ENCODE measurements at places on chromosomes 4 and X.

GRCh38 chr4:81040012-81040659 lies 9.6 kb downstream of the BMP3 start:
- no peak for DNase-seq

GRCh38 chr4:76998251-76998901 lies 48.8 kb downstream of the SEPTIN11 start:
- DNase-seq = no peak

- DNase-seq = no peak
Measured at GRCh38 chrX:85243761-85244449, at the start of the genes SATL1 and ZNF711. Gene SATL1, minus strand, starts transcription at chrX:85243779. Its CDS starts 134,811 bp downstream, at chrX:85108968. Gene ZNF711, plus strand, starts transcription at chrX:85243991. Its CDS starts 3,582 bp downstream, at chrX:85247573.

DNA sequence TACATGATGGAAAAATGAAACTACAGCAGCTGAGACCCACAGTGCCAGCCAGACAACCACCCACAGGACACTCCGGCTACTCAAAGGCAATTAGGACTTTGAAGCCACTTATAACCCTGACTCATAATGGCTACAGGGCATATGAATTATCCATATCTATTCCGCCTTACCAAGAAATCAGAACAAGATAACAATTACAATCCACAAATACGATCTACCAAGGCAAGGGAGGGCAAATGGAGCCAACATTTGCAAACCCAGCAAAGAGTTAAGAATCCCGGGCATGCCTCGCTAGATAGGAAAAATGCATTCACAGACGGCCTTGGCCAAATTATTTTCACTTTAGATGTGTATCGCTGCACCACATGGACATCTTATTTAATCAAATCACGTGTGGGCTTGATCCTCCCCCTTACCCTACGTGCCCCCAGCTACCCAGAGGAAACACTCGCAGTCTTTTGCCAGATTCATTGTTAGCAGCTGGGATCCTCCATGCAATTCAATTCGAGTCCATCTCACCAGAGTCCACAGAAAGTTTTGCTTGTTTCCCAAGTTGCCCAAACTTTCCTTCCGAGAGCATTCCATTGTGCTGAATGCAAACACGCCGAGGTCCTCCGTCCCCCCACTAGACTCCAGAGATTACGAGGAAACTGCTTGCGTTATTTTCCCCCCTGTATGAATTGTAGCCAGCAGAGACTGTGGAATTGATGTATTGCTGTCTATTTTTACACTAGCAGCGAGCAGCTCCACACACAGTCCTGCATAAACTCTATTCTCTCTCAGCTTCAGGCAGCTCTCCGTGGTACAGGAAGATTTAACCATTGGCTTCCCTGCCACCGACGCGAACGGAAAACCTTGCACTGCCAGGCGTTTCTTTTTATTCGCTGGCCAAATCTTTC lies 1.2 kb downstream of the PPARGC1A start:
- no peak for DNase-seq

DNA sequence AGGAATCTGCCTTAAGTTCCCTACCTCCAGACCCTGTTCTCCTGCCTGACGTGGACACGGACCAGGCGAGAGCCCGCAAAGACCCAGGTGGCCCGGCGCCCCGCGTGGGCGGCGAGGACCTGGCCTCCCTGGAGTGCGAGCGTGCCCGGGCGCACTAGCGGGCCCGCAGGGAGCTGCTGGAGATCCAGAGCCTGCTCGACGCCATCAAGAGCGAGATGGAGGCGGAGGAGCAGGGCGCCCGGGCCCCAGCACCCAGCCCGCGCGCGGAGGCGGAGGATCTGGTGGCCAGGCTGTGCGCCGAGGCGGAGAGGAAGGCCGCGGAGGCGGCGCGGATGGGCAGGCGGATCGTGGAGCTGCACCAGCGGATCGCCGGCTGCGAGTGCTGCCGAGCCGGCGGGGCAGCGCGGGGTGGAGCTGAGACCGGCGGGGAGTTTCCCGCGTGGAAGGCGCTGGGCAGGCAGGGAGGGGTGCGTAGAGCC lies 18.2 kb downstream of the MRFAP1 start:
- peak; percentile 28 for DNase-seq

DNA sequence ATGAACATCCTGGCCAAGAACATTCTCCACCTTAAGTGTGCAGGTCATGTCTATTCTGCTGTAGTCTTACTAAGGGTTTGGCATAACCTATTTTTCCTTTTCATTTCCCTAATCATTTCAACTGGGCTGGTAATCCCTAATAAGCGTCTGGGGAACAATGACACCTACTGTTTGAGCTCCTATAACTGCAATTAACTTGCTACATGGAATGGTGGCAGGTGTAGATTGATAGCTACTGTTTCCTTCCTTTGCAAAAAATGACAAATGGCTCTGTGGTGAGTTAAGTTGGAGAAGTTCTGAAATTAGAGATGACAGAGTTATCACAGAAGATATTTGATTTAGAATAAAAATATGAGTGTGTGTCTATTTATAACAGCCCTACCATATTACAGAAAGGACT lies 104.5 kb upstream of the NAP1L5 start:
- no peak for DNase-seq

- DNase-seq = no peak
Measured at GRCh38 chr4:177100307-177100706, 209.4 kb upstream of the NEIL3 start.

GRCh38 chrX:74529311-74529710 lies 85.1 kb downstream of the RLIM start:
- no peak for DNase-seq

GRCh38 chr4:161291222-161291621 lies 872.6 kb downstream of the FSTL5 start:
- no peak for DNase-seq
